ENCODE measurements at places on chromosomes 4 and X.

- no peak for DNase-seq
Measured at GRCh38 chrX:63652086-63652765, 132.8 kb downstream of the ARHGEF9 start.

DNA sequence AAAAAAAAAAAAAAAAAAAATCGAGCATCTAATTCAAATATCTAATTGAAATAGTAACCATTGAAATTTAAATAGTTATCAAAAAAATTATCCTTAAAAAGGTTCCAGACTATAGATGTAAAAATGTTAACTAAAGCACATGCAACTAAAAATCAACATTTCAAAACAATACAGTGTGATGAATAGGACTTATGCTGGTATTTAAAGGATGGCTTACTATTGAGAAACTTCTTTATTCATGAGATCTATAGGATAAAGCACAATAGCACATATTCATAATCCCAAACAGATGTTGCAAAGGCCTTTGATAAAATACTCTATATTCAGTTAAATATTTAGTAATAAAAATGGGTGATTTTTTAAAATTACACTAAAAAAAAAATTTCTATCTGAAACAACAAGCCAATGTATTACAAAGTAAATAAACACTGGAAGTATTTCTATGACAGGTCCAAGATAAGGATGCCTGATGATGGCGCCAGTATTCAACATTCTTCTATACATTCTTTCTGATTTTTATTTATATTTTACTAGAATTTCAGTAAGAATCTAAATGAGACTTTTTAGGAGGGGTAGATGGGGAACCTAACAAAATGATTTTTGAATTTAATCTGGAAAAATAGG is 26.3 kb downstream of the DCLK2 start:
- no peak for DNase-seq

- DNase-seq = peak; percentile 17
Measured at GRCh38 chr4:15002659-15003400, 549 bp downstream of the CPEB2 start.

GRCh38 chrX:29257521-29257920 is 670.3 kb downstream of the IL1RAPL1 start:
- DNase-seq = no peak

GRCh38 chr4:114323841-114324240 is 274.8 kb upstream of the UGT8 start:
- DNase-seq = no peak

GRCh38 chr4:166017804-166018203 is 144.8 kb downstream of the TLL1 start:
- no peak for DNase-seq
